ENCODE measurements at places on chromosomes 12 and 14.

- no peak for DNase-seq
Measured at GRCh38 chr12:104928036-104928745, 29.9 kb downstream of the SLC41A2 start.

- no peak for DNase-seq
Measured at GRCh38 chr12:6346942-6347341, 5.1 kb upstream of the TNFRSF1A start.

DNA sequence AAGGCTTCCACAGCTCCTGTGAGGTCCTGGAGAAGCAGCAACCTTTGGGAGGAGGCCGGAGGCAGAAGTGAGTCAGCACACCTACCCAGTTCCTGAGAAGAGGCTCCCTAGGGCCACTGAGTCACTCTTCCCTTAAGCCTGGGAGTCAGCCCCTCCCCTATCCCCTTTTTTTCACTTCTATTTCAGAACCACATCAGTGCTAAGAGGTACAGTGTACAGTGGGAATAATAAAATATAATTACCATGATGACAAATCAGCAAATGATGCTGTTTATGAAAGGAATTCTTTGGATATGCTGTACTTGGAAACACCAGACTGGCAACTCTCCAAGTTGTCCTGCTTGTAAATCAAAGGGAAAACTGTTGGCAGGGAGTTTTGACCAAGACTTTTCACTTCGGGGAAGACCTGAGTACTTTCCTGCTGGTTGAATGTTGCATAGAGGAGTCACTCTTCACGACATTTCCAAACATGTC lies 7.8 kb upstream of the TBPL2 start:
- no peak for DNase-seq

DNA sequence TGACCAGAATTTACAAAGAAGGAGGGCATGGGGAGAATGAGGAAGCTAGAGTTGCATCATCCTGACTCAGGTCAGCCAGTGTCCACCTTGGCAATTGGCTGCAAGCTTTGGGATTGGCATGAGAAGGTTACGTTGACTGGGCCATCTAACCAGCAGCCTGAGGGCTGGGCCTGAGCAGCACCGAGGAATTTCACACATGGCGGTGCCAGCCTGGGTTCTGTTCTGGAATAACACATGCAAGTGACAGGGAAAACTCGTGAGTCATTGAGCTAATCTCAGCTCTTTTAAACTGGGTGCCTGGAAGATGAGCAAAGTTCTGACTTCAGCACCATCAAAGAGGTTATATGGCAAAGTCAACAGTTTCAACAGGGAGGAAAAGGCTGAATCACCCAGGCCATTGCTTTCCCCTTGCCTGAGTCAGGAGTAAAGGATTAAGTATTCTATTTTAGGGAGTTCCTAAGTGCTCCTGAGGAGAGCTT lies 543.2 kb upstream of the TBX3 start:
- DNase-seq: peak; percentile 51

- no peak for DNase-seq
Measured at GRCh38 chr12:114253976-114254778, 151.8 kb downstream of the TBX5 start.

DNA sequence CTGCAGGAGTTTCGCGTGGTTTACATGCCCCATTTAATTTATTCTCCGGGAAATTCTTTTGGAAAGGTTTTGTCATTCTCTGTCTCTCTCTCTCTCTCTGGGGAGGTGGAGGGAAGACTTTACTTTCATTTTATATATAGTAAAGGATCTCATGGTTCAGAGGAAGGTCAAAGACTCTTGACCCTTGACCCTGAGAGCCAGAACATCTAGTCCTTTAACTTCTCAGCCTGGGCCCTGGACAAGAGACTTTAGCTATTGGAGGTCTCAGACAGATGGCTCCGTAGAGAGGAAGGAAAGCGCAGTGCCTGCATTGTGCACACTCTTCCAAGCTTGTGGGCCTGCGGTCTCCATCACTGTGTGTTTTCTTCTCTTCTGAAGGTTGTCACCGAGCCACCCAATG lies 43.7 kb downstream of the CCDC92 start:
- no peak for DNase-seq

DNA sequence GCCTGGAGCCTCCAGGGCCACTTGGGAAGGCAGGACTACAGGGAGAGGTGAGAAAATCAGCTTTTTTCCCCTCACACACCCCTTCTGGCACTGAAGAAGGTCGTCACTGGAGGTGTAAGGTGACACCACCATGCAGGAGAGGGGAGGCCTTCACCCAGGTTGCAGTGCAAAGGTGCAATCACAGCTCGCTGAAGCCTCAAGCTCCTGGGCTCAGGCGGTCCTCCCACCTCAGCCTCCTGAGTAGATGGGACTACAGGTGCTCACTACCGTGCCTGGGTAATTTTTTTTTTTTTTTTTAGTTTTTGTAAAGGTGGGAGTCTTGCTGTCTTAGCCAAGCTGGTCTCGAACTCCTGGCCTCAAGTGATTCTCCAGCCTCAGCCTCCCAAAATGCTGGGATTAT lies 93.6 kb downstream of the TNFAIP2 start:
- no peak for DNase-seq

DNA sequence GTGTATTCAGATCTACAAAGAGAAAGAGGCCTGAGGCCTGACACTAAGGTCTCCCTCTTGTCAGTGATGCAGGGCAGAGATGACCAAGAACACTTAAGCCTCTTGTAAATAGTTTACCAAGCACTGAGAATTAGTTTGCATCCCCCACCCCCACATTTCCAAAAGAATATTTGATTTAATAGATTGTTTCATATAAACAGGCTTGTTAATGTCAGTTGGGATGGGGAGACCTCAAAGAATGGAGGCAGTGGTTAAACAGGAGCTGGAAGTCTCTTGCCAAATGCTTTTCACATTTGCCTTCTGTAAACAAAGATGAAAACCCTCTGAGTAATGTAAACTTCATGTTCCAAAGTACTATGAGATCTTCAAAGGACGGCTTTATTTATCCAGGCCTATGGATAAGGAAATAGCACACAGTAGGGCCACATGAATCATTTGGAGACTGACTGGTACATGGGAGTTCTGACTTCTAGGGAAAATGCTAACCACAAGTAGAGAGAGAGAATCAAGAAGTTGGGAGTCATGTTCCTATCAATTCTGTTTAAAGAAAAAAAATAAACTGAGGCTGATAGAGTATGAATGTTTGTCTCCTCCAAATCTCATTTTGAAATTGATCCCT lies 234.7 kb downstream of the ANO2 start:
- no peak for DNase-seq

- DNase-seq: no peak
Measured at GRCh38 chr12:101648195-101648594, 49.2 kb upstream of the CHPT1 start.

- DNase-seq: no peak
Measured at GRCh38 chr12:111692575-111693210, 6.8 kb downstream of the ACAD10 start.

DNA sequence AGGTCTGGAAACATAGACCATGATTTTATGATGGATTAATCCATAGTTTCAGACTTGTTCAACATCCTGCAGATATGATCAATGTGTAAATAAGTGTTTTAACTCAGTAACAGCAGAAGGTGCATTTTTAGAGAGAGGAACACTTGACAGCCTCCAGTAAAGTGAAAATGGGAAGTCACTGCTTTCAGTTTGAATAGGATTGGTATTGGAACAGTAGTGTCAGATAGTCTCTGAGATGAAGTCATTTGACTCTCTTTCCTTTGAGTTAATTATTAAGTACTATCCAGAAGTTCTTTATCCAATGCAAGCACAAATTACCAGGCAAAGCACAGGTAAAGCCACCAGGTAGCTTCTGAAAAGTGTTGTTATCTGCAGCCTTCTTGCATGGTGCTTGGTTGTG lies 14.5 kb upstream of the NAV3 start:
- DNase-seq: no peak

GRCh38 chr12:34605955-34606748 lies 583.9 kb downstream of the ALG10 start:
- DNase-seq: no peak

DNA sequence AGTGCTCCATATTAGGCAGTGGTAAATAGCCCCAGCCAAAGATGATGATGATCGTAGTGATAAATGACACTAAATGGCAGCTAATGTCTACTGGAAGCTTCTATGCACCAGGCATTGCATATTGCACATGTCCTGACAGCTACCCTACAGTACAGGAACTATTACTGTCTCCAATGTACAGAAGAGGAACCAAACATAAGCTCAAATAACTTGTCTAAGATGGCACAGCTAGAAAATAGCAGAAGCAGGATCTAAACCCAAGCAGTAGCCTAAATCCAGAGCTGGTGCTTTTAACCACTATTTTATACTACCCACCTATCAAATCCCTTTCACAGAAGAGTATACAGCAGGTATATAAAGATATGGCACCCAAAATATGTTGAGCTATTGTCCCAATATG lies 28.9 kb downstream of the ESR2 start:
- DNase-seq: no peak

- DNase-seq: no peak
Measured at GRCh38 chr12:89980236-89980635, 271.6 kb upstream of the ATP2B1 start.

GRCh38 chr14:90039253-90040010 lies 22.4 kb upstream of the KCNK13 start:
- DNase-seq: no peak

DNA sequence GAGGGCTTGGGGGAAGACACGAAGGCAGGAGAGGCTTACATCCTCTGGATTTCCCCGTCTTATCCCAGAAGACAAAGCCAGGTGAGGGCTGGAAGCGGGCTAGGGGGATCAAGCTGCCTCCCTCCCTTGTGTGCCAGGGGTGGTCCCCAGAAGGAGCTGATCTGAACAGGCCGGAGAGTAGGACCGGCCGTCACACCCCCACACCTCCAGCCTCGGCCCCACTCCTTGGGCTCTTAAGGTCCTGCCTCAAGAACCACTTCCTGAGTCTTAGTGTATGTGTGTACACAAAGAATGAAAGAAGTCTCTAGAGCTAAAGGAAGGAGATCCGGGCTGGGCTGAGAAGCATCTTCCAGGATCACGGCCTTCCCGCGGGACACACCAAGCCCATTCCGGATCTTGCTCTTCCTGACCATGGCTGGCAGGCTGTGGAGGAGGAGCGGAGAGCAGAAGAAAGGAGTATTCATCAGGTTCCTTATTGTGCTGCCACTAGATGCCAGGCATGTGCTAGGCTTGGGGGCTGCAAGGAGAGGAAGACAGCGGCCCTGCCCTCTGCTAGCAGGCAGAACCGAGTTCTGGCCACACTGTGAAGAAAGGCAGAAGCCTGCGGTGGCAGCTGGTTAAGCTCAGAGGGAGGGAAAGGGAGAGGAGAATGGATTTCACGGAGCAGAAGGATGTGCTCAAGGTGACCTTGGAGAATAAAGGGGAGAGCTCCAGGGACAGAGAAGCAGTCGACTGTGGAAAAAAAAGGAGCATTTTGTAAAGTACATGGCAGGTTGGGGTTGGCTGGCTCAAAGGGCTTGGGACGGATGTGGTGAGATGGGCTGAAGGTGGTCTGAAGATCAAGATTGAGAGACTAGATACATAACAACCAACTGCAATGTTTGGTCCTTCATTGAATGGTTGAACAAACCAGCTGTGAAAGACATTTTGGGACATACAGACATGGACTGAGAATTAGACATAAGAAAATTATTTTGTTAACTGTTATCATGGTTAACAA lies 1.3 kb upstream of the CD63 start:
- peak; percentile 53 for DNase-seq

GRCh38 chr14:24508155-24508840 lies at the start of gene CMA1:
CMA1 (minus strand) TSS chr14:24508265; CDS start chr14:24508235, 30 bp downstream.
- no peak for DNase-seq

DNA sequence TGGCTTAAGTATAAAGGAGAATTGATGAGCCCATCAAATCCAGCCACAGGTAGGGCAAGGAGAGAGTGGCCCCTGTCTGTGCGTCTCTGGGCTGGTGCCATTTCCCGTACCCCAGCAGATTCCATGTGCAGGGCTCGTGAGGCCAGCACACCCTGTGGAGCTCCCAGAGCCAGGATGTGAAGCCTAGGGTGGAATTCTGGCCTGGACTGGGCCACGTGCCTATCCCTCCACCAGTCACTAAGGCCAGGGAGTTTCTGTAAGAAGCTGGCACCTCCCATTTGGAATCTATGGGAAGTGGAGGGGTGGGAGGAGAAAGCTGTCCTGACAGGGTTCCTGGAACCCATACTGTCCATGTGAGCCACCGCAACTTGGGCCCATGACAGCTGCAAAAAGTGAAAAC lies 148.5 kb downstream of the FOXN3 start:
- no peak for DNase-seq

GRCh38 chr14:92654239-92654901 lies 94.1 kb downstream of the LGMN start:
- no peak for DNase-seq

DNA sequence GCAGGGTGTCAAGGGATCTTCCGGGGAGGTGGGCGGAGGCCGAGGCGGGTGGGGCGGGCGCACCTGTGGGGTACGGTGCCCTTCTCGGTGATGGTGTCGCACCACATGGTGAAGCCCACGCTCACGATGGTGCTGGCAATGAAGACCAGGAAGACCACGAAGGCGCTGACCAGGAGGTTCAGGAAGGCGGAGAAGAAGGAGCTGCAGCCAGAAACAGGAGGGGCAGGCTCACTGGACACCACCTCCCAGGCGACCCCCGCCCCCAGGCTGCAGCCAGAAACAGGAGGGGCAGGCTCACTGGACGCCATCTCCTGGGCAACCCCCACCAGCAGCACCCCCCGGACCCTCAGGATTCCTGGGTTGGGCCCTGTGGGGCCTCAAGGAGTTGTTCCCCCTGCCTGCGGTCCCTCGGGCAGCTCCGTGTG lies 7.6 kb downstream of the TMEM179 start:
- no peak for DNase-seq

- no peak for DNase-seq
Measured at GRCh38 chr14:81382517-81383225, 17.5 kb downstream of the STON2 start.

DNA sequence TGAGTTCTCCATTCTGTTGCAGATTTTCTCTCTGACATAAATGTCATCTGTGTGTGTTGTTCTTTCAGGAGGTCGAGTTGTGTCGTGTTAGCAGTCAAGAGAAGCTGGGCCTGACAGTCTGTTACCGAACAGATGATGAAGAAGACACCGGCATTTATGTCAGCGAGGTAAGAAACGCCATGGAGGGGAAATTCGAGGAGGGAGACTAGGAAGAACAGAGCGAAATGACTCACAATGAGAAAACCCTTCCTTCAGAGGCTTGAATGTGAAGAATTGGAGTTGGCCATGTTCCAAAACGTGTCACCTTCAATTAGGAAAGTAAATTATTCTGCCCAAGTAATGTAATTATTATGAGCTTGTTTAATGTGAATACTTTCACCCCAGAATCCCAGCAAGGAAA lies 364.5 kb downstream of the PDZRN4 start:
- DNase-seq: no peak

DNA sequence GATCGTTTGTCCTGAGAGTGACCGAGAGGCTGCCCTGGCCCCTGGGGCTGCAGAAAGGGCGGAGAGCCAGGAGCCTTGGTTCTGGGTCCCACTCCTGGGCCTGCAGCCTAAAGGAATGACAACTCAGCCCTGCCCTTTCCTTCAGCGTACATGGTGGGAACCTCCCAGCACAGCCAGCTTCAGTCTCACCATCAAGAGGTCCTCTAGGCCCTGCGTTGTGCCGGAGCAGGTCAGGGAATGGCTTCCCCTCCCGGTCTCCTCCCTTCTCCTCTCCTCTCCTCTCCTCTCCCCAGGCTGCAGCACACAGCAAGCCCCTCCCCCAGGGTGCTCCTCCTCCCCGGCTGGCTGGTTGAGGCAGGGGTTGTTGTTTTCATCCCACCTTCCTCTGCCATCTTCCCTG lies 44.6 kb upstream of the TUNAR start:
- DNase-seq: no peak

GRCh38 chr12:106115440-106115839 lies 23.3 kb downstream of the NUAK1 start:
- no peak for DNase-seq

- no peak for DNase-seq
Measured at GRCh38 chr12:34286483-34286882, 264.2 kb downstream of the ALG10 start.

All from left ventricle myocardium superior (tissue), 1 donor.